GM12878 (cell line): ENCODE measurements at places on chromosomes 12 and 14. TPM values are rescaled to one million over a fixed set of nuclear protein-coding genes. Genes with fewer than 3 reads are reported as not detected.
A peak's percentile ranks its signal among the peaks of the same experiment; 100 is the strongest.

POTEM gene
- not detected in 2 replicates for total RNA-seq

RBMS2 gene
- total RNA-seq = 7.1 and 7.2 TPM in 2 replicates

INSM2 gene
- total RNA-seq = not detected in 2 replicates

SLC24A4 gene
- not detected in 2 replicates for total RNA-seq

WNT1 gene
- total RNA-seq = not detected in 2 replicates

DNA sequence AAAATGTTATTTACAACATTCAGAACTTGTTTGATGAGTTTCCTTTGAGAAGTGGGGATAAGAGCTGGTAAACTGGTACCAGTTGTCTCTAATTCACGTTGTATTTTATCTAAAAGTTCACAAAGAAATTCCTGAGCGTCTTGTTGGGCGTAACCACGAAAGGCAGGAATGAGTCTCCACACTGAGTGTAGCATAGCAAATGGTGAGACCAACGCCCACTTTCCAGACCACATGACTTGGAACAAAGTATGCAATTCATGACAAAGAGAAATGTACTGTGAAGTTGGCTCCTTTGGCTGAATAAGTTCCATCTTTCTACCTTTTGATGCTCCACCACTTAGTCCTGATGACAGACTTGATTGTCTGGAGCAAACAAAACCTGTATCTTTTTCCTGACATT lies 18.4 kb downstream of the USP44 start:
- DNase-seq = no peak
- no peak overlapping the region for H3K4me3 ChIP-seq
- H3K27me3 ChIP-seq = no peaks in the 10 kb centered on the region; the same call in 1 of the 2 replicates
- H3K27ac ChIP-seq = no peak overlapping the region
- no peaks in the 10 kb centered on the region for H3K4me1 ChIP-seq

- H3K36me3 ChIP-seq = no peaks in the 10 kb centered on the region
- H3K4me1 ChIP-seq = no peaks in the 10 kb centered on the region
- H3K27ac ChIP-seq = no peak overlapping the region
- no peak for DNase-seq
- H3K4me3 ChIP-seq = no peak overlapping the region
- no peaks in the 10 kb centered on the region for H3K27me3 ChIP-seq
Measured at GRCh38 chr12:85356596-85357385, 76.8 kb downstream of the ALX1 start.

GRCh38 chr14:22997676-22998323 lies 12.1 kb downstream of the C14orf93 start:
- no peak overlapping the region for H3K27ac ChIP-seq
- no peaks in the 10 kb centered on the region for H3K36me3 ChIP-seq
- no peak overlapping the region for H3K4me3 ChIP-seq
- no peak for DNase-seq

GRCh38 chr14:102711207-102711606 lies 66.0 kb upstream of the TRAF3 start:
- no peak for DNase-seq
- no peak overlapping the region for H3K27ac ChIP-seq
- H3K4me1 ChIP-seq = peaks cover 11% of the 10 kb centered on the region
- H3K36me3 ChIP-seq = peaks cover 13% of the 10 kb centered on the region; the same call in 1 of the 2 replicates
- no peak overlapping the region for H3K4me3 ChIP-seq

DNA sequence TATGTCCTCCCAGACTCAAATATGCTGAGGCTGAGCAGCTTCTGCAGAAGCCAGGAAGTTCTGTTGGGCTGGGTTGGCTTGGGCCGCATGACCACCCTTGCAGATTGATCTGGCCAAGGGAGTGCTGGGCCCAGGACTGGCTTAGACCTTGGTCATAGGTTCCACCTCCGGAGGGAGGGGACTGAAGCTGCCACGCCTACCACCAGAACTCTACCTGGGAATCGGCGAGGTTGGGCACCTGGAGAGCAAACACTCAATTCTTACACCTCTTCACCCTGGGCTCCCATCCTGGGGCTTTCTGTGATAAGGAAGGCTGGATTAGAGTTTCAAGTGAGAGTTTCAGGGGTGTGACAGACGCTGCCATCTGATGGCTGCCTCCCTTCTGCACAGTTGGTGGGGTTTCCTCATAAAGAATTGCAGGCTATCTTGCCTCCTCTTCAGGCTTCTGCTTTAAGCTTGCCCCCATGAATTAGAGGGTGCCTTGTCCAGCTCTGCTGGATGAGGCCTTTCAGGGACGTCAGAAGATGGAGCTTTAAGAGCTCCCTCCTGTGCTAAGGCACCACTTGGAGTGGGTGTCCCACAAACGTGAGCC lies 5.8 kb downstream of the SLC24A4 start:
- no peak overlapping the region for H3K27ac ChIP-seq
- H3K27me3 ChIP-seq = peaks cover 13% of the 10 kb centered on the region
- H3K4me3 ChIP-seq = no peak overlapping the region
- no peaks in the 10 kb centered on the region for H3K36me3 ChIP-seq
- DNase-seq = no peak
- H3K4me1 ChIP-seq = no peaks in the 10 kb centered on the region

GRCh38 chr14:54669721-54670561 lies 103.0 kb downstream of the SAMD4A start:
- DNase-seq = no peak
- no peak overlapping the region for H3K4me3 ChIP-seq
- H3K4me1 ChIP-seq = peaks cover 14% of the 10 kb centered on the region
- no peaks in the 10 kb centered on the region for H3K36me3 ChIP-seq
- no peaks in the 10 kb centered on the region for H3K27me3 ChIP-seq
- no peak overlapping the region for H3K27ac ChIP-seq

- no peak for DNase-seq
- no peak overlapping the region for H3K27ac ChIP-seq
- no peaks in the 10 kb centered on the region for H3K27me3 ChIP-seq
- peaks cover 11% of the 10 kb centered on the region for H3K36me3 ChIP-seq
- H3K4me3 ChIP-seq = no peak overlapping the region
Measured at GRCh38 chr12:15984097-15984800, 73.1 kb downstream of the DERA start.

DNA sequence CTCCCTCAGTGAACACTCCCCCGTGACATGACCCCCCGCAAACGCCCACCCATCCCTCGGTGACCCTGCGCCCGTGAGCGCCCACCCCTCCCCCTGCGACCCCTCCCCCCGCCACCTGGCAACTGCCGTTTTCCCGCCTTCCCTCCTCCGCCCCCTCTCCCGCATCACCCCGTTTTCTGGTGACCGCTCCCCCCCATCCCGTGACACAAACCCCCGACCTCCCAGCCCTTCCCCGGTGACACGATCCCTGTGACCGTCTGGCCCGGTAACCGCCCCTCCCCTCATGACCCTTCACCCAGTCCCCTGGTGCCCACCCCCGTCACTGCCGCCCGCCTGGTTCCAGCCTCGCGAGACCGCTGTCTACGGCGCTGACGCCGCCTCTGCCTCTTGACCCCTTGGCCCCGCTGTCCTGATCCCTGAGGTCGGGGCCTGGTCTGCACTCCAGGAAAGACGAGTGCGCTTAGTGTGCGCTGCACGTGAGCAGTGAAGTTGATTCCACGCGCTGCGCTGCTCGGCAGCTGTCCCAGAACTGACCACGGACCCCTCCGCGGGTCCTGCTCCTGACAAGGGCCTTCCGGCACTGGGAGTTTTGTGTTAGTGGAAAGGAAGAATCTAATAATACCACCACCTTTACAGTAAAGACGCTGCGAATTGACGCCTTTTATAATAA lies 59.4 kb downstream of the DDX51 start:
- no peaks in the 10 kb centered on the region for H3K27me3 ChIP-seq
- no peaks in the 10 kb centered on the region for H3K36me3 ChIP-seq
- H3K4me1 ChIP-seq = no peaks in the 10 kb centered on the region; the same call in 1 of the 2 replicates
- no peak for DNase-seq

DNA sequence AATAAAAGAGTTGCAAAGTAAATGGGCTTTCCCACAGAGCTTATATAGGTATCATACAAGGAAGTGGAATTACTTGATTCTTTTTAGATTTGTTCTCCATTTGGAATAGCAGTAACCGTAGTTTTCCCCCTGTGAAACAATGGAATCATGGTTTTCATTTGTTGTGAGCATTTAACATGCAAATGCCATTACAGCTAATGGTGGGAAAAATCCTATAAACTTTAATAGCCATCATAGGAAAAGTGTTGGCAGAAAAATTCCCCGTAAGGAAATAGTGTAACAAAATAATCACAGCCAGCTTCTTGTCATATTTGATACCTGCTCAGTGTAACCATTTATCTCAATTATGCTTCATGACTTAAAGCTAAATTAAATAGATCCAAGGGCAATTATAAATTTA lies 95.3 kb downstream of the TPH2 start:
- no peak for DNase-seq
- H3K27ac ChIP-seq = no peak overlapping the region
- no peaks in the 10 kb centered on the region for H3K36me3 ChIP-seq
- no peak overlapping the region for H3K4me3 ChIP-seq
- no peaks in the 10 kb centered on the region for H3K27me3 ChIP-seq

DNA sequence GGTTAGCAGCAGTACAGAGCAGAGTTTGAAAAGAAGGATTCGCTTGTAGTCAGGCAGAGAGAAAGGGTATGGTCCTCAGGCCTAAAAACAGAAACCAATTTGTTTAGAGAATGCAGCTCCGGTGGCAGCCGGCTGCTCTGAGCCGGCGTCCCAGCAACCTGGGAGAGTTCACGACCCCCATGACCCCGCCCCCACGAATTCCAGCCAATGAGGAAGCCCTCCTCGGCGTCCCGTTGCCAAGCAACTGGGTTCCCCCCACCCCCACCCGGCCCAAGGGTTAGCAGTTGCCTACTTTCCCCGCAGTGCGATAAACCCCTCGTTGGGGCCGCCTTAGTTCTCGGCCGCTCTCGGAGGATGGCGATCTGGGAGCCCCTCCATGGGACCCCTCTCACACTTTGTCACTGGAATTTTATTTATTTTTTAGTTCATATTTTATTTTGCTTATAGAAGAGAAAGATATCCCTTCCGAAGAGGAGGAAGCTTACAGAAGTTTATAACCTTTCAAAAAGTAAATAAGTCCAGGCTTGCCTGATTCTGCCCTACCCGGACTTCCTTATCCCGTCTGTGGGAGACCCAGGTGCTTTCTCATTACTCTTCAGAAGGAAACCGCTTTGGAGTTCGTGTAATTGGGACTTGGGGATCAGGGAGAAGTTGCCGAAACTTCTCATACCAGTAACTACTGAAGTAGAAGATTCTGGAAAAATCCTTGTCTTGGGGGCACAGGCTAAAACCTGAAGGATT lies at the start of gene CCDC60:
TSS of gene CCDC60 (plus strand) at position 300 of the 741 bp plus-strand sequence. CDS start 448 bp downstream, outside the sequence.
- no peak within 1 kb of the TSS for H3K4me3 ChIP-seq
- no peak within 1 kb of the TSS for H3K27ac ChIP-seq
- H3K27me3 ChIP-seq = no peaks in the 10 kb centered on the region
- no peaks in the 10 kb centered on the region for H3K36me3 ChIP-seq

DNA sequence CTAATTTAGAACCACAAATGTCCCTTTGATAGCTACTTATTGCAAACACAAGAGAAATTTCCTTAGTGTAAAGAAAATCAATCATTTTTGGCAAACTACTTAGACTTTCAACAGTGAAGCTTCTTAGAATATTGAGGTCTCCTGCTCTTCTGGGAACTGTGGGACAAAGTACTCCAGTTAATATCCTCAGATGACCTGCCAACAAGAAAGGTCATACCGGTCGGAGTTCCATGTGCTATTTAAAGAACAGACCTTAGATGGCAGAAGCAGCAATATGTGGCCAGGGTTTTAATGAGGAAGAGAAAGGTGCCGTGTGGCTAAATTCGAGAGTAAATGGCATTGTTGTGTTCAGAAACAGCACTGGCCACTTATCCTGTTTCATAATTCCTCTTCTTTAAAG lies 114.7 kb upstream of the AMIGO2 start:
- H3K27ac ChIP-seq = no peak overlapping the region
- H3K4me1 ChIP-seq = peaks cover 19% of the 10 kb centered on the region

DNA sequence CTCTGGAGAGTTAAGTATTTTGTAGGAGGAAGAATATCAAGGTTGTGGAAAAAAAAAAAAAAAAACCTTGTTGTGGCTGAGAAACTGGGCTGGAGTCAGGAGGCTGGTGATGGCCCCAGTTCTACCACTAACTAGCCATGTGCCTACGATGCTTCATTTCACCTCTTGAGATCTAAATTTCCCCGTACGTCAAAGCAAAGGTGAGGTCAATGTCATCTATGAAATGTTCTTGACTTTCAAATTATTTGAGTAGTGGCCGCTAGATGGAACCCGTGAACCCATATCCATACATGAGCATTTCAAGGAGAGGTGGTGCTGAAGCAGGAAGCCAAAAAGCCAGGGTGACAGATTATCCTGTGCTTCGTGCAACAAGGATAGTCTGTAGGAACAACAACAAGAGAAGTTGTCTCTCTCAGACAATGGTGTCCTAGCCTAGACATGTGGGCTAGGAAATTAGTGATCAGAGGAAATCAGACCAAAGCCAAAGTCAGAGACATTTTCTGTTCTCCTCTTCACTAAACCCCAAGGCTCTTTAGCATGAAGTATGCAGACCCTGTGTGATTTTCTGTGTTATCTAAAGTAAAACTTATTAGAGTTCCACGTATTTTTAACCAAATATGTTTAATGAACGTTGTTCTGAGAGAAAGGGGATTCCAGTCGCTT lies 95.5 kb upstream of the ETV6 start:
- no peak overlapping the region for H3K4me3 ChIP-seq
- peaks cover 4% of the 10 kb centered on the region; the same call in 1 of the 2 replicates for H3K4me1 ChIP-seq
- DNase-seq = peak; percentile 88
- H3K27ac ChIP-seq = peak overlapping the region; percentile 70

DNA sequence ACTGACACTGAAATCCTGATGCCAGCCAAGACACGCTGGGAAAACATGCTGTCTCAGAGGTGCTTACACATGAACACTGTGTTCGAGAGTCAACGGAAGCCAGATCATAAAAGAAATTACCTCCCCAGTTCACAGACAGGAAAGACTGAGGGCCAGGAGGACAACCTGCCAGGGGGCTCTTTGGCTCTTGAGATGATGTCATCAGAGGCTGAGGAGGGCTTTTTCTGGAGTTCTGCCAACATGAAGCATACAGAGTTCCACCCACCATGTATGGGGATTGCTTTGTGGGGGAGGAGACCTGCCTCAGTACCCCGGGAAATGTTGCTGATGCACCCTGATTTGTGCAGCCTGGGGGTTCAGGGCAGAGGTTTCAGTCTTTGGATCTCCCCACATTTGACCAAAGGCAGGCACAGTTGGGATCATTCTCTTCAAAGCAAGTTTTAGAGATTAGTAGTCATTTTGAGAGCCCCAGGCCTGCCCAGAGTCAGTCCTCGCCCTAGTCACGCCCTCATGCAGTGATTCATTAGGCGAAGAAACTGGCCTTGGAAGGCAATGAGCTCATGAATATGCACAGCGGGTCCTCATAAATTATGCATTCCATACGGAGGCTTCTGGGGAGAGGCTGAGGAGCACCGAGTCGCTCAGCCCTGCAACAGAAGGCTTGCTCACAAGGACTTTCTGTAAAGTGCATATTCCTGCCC lies 34.9 kb upstream of the EML1 start:
- no peak for DNase-seq
- no peaks in the 10 kb centered on the region; the same call in 1 of the 2 replicates for H3K27me3 ChIP-seq
- no peak overlapping the region for H3K4me3 ChIP-seq
- H3K27ac ChIP-seq = no peak overlapping the region
- peaks cover 6% of the 10 kb centered on the region for H3K4me1 ChIP-seq
- H3K36me3 ChIP-seq = no peaks in the 10 kb centered on the region

DNA sequence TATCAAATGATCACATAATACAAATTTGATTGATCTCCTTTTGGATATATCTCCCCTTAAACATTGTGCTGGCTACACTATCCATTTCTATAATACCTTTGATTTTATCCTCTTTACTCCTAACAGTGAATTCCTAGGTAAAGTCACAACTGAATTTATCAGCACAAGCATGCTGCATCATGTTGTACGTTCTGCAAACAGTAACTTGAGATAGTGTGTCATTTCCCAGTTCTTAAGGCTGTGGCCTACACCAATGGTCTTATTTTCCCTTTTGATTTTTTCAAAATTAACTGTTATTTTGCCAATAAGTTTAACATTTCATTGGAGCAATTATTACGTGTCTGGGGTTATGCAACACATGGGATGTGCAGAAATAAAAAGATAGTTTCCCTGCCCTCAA lies 24.8 kb downstream of the PRKCH start:
- H3K27me3 ChIP-seq = no peaks in the 10 kb centered on the region
- no peak overlapping the region for H3K27ac ChIP-seq
- no peak overlapping the region for H3K4me3 ChIP-seq
- H3K36me3 ChIP-seq = no peaks in the 10 kb centered on the region
